ENCODE measurements at places on chromosomes 2 and 18. TPM values are rescaled to one million over a fixed set of nuclear protein-coding genes. Genes with fewer than 3 reads are reported as not detected.

Gene KCNJ13
- 1.1 TPM for total RNA-seq

DNA sequence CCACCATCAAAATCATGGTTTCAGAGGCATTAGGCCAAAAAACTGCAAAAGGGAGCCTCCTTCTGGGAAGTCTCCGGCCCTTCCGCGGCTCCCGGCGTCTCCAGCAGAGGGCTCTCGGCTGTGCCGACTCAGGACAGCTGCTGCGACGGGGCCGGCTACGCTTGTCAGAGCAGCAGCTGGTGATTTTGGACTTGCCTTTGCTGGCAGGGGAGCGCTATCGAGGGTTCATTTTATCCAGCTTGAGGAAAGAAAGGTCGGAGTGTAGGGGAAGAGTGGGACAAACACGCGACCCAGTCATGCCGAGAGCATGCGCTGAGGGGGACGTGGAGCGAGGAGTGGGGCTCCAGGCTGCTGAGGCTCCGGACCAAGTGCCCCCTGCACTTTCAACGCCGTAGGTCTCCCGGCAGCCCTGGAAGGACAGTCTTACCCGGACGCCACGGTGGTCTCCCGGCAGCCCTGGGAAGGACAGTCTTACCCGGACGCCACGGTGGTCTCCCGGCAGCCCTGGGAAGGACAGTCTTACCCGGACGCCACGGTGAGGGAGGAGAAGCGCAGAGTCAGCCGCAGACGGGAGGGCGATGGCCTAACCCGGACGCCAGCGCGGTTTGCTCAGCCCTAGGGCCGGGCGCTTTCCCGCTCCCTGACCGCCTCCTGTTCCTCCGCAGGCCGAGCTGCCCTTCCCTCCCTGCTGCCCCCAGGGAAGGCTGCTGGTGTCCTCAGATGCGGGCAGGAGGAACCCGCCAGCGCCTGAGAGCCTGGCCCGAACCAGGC lies 21.7 kb downstream of the DDX18 start:
- H3K4me1 ChIP-seq, result no peaks in the 10 kb centered on the region
- H3K27ac ChIP-seq, result no peak overlapping the region
- no peak overlapping the region for H3K4me3 ChIP-seq
- H3K36me3 ChIP-seq, result peaks cover 1% of the 10 kb centered on the region

DNA sequence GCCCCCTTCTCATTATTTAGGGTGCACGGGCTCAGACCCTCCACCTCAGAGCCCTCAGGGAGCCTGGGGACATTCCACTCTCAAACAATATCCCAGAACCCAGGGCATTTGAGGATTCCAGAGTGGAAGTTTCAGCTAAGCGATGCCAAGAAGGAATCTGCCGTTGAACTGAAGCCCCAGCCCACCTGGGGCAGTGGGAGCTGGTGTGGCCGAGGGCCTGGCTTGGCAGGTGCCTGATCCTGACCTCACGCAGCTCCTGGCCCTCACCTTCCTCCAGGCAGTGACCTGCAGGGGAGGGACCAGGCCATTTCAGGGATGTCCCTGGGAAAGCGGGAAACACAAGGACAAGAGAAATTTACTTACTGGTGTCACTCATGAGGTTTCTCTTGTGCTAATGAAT lies 58.2 kb downstream of the ACKR3 start:
- no peaks in the 10 kb centered on the region for H3K36me3 ChIP-seq
- no peaks in the 10 kb centered on the region for H3K4me1 ChIP-seq
- H3K27ac ChIP-seq, result no peak overlapping the region
- H3K27me3 ChIP-seq, result peaks cover 4% of the 10 kb centered on the region
- DNase-seq, result no peak

Gene SNTG2
- total RNA-seq, result not detected

GRCh38 chr2:149613704-149614103 lies 26.1 kb upstream of the MMADHC start:
- H3K27ac ChIP-seq, result no peak overlapping the region
- H3K27me3 ChIP-seq, result no peaks in the 10 kb centered on the region
- H3K4me3 ChIP-seq, result no peak overlapping the region
- no peak for DNase-seq

DNA sequence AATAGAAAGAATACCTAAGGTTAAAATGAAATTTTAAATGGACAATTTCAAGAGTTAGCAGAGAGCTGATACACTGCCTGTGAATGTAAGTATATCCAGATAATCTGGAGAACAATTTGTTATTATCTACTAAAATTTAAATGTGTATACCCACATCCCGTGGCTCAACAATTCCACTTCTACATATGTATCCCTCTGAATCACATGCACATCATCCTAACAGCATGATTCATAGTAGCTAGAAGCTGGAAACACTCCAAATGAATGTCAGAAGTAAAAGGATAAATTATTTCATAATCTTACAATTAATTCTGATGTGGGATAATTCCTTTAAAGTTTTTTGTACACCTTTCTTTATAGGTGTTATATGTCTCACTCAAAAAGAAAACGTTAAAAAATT lies 87.9 kb downstream of the CNTNAP5 start:
- H3K36me3 ChIP-seq, result no peaks in the 10 kb centered on the region
- H3K4me1 ChIP-seq, result no peaks in the 10 kb centered on the region
- H3K27me3 ChIP-seq, result no peaks in the 10 kb centered on the region
- DNase-seq, result no peak
- H3K27ac ChIP-seq, result no peak overlapping the region
- no peak overlapping the region for H3K4me3 ChIP-seq

DNA sequence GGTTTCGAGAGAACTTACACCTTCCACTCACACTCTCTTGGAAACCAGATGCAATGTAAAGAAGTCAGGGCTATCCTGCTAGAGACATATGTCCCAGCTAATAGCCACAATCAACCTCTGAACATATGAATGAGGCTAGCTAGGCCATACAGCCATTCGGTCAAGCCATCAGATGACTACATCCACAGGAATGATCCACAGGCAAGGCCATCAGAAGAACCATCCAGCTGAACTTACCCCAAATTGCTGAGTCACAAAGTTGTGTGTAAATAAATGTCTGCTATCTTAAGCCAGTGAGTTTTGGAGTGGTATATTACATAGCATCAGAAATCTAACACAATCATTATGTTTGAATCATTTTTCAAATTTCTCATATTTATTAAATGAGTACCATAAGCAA lies 5.2 kb upstream of the SPAST start:
- H3K4me3 ChIP-seq, result no peak overlapping the region
- no peak for DNase-seq
- no peaks in the 10 kb centered on the region for H3K4me1 ChIP-seq
- H3K27me3 ChIP-seq, result no peaks in the 10 kb centered on the region
- H3K36me3 ChIP-seq, result no peaks in the 10 kb centered on the region

DNA sequence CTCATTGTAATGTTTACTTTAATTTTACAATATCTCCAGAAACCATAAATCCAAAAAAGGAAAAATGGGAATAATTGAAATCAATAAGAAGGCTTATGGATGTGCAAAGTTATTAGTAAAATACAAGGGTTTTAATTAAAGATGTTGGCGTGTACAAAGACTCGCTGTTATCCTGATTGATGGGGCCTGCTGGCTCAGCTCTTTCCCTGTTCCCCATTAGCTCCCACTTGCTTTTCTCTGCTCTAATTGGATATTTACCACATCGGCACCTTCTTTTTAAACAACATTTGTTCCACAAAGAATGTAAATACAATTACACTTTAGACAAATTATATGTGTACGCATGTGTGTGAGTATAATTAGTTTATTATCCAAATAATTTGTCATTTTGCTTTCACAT lies 796.6 kb downstream of the ERBB4 start:
- DNase-seq, result no peak
- no peaks in the 10 kb centered on the region for H3K36me3 ChIP-seq
- no peaks in the 10 kb centered on the region for H3K4me1 ChIP-seq
- H3K27ac ChIP-seq, result no peak overlapping the region
- H3K4me3 ChIP-seq, result no peak overlapping the region

Gene KYNU
- not detected for total RNA-seq

Gene DAPL1
- total RNA-seq, result not detected

GRCh38 chr2:9439536-9439935 lies 16.1 kb downstream of the CPSF3 start:
- no peaks in the 10 kb centered on the region for H3K27me3 ChIP-seq
- H3K36me3 ChIP-seq, result peaks cover 20% of the 10 kb centered on the region
- no peak overlapping the region for H3K27ac ChIP-seq
- H3K4me3 ChIP-seq, result no peak overlapping the region
- H3K4me1 ChIP-seq, result no peaks in the 10 kb centered on the region

Gene ABCG8
- total RNA-seq, result 0.03 TPM

Gene GDF7
- total RNA-seq, result not detected

Gene NPAS2
- 72.8 TPM for total RNA-seq

GRCh38 chr2:102296449-102296848 lies 14.9 kb upstream of the IL1RL1 start:
- peaks cover 11% of the 10 kb centered on the region for H3K27me3 ChIP-seq
- no peak for DNase-seq
- no peak overlapping the region for H3K4me3 ChIP-seq
- H3K27ac ChIP-seq, result no peak overlapping the region

DNA sequence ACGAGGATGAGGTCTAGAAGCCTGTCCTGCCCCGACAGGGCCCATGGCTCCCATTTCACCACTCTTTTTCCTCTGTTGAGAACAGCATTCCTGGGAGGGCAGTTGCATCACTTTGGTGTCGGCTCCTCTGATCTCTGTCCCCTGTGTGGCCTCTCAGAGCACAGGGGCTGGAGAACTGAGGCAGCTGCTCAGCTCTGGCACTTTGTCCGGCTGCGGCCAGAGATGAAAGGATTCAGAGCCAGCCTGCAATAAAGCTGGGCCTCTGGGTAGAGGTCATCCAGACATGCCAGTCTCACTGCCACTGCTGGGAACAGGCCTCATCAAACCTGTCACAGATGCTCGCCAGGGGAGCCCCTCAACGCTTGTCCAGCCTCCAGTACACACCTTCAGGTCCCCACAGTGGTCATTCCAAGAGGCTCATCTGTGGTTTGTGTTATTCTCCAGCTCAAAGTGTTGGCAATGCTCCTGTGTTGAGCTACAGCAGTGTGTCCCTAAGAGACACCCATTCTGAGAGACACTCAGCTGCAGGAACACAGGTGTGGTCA lies 13.1 kb upstream of the ROCK2 start:
- no peak overlapping the region for H3K27ac ChIP-seq
- H3K27me3 ChIP-seq, result no peaks in the 10 kb centered on the region
- DNase-seq, result no peak

All from Panc1 (cell line).